ENCODE measurements at places on chromosomes 4 and X.

DNA sequence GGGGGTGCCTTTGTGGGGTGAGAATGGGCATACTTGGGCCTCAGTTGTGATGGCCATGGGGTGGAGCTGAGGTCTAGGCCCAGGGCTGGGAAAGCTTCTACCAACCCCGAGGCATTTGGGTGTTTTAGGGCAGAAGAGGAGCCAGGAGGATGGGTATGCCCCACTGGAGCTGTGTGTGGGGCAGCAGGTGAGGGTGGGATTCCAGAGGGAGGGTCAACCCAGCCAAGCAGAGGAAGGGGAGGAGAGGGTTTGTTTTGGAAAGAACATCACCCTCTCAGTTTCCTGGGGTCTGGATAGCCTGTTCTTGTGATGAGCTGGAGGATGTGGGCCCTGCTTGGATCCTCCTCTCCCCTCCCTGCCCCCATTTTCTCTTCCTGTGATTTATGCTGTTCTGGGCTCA is 620 bp downstream of the IL9R start:
- no peak for DNase-seq

DNA sequence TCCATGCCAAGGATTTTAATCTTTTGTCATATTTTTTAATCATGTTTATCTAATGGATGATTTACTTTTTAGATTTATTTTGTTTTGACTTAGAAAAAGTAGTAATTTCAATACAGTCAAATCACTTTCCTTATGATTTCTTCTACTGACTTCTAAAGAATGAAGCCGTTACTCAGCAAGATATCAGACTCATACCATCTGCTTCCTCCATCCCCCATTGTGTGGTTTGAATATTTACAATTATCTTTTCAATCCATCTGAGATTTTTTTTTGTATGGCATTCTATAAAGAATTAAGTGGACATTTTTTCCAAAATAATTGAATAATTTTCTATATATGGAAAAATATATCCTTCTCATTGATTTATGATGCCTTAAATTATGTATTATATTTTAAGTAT is 565.4 kb upstream of the ATOH1 start:
- no peak for DNase-seq

GRCh38 chrX:19739683-19740082 is 147.7 kb downstream of the SH3KBP1 start:
- peak; percentile 25 for DNase-seq

GRCh38 chrX:119736206-119736764 is 22.1 kb upstream of the SOWAHD start:
- no peak for DNase-seq

- peak; percentile 20 for DNase-seq
Observed at GRCh38 chr4:176708771-176709311, 83.9 kb downstream of the VEGFC start.

DNA sequence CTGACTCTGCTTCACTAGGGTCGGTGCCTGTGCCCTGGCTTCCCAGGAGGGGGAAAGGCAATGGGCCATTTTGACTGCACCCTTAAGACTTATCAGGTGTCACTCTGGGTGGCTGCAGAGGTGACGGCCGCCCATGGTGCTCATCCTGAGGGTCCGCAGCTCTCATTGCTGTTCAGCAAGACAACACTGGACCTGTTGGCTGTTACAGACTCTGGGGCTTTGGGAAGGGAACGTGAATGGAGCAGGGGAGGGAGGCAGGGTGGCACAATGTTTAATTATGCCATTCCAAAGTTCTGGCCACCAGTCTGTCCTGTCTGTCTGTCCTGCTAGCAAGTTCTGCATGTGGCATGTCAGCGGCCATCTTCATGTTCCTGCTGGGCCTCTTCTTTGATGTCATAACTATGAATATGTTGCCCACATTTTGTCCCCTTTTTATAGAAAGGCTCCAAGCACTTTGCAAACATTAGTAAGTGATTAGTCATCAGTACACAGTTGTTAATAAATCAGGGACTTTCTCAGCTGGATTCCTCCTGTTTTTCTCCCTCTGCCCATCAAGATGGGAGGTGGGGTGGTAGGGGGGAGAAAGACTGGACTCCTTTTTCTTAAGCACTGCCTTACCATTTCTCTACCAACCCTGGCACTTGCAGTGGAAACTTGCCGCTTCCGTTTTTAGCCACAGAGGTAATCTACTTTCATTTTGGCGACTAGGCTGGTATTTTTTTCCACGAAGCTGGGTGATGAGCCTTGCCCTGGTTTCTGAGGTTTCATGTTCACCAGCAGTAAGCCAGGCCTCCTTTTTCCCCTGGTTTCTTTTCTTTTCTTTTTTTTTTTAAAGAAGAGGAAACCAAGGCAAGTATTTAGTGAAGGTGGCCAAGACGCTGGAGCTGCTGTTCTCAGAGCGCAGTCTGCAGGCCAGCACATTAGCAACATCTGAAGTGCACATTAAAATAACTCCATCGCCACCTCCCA is 88.6 kb upstream of the TRIM2 start:
- DNase-seq = peak; percentile 39

- DNase-seq = no peak
Observed at GRCh38 chr4:89904524-89904923, 9.9 kb downstream of the MMRN1 start.

- DNase-seq = no peak
Observed at GRCh38 chr4:79253924-79254323, 71.9 kb downstream of the NAA11 start.

DNA sequence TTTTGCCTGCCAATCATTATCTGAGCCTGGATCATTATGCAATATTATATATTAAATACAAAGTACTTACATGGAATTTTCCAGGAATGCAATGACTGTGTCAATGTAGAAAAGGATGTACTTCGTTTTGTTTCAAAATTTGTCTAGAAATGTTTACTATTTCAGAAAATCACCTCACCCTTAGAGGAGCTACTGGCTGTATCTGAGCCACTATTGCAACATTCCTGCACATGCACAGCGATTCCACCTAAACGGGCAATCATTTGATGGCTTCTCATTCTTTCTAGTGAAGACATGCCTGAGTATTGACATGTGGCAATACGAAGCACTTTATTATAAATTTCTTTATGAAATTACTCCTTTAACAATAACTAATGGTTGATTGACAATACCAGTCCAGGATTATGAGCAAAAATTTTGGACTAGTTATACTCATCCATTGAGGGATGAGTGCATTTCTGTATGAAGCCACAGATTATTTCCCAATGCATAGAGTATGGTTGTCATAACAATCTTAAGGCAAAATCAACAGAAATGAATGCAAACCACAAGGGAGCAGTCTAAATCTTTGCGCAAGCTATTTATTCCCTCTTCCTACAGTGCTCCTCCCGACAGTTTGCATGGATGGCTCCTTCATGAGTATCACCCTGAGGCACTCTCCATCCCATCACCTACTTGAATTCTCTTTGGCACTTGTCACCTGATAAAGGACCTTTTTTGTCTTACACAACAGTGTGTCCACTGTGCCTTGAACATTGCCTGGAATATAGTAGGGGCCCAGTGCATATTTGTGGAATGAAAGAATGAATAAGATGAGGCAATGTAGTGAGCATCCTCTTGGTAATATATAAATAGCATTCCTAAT is 35.8 kb upstream of the MMAA start:
- peak; percentile 16 for DNase-seq

DNA sequence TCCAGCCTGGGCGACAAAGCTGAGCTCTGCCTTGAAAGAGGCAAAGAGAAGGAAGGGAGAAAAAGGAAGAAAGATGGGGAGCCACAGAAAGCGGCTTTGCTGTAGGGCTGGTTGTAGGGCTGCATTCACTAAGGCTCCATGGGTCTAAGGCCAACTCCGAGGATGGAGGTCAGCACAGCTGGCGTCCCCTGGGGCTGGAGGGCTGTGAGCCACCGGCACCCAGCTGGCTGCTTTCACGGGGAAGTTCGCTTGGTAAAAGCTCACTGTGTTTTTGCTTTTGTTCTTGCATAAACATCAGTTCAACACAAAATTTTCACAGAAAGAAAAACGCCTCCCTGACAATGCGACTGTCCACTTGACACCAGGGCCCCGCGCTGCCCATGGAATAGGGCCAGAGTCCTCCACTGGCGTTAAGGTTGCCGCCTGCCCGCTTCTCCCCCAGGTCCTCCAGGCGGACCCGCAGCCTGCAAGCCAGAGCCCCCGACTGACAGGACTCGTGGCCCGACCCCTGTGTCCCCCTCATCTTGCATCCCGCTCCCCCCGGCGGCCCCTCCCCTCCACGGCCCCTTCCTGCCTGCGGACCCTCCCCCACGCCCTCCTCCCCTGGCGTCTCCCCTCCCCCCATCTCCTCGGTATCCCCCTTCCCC is 1.1 kb downstream of the RNF212 start:
- no peak for DNase-seq

DNA sequence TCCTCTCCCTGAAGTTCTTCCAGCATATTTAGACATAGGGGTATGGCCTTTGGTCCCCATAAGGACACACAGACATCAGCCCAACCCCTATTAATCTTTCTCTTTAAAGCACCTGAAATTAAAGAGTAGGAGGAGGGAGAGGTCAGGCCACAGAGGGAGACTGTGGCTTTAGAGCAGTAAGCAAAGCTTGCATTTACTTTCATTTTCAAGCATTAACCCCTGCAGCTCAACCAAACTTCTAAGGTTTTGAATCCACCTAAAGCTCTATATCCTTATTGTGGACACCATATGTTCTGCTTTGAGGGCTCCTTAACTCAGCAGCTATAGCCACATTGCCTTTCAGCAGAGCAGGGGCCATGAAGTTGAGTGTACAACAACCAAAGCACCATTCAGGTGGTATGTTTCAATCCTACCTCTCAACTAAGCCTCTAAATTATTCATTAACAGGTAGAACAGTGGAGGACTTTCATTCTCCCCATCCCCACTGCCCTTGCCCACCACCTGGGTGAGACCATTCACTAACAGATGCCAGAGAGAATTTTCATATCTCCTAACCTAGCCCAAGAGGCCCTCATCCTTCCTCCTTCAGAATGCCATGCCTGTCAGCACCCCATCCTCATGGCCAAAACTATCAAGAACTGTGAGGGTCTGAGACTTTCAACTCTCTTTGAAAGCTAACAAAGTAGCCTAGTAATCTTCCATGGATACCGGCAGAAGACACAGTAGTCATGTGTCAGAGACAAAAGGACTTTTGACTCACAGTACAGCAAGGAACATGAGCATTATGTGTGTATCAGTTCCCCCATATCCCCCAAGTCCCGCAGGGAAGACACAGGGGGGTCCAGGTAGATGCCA is 20.8 kb downstream of the LIN54 start:
- DNase-seq = no peak

GRCh38 chr4:88672987-88673386 is 24.6 kb downstream of the NAP1L5 start:
- no peak for DNase-seq

GRCh38 chr4:121712001-121712651 is 15.3 kb upstream of the ANXA5 start:
- DNase-seq = no peak

GRCh38 chr4:3417448-3417847 is 24.3 kb upstream of the HGFAC start:
- no peak for DNase-seq

DNA sequence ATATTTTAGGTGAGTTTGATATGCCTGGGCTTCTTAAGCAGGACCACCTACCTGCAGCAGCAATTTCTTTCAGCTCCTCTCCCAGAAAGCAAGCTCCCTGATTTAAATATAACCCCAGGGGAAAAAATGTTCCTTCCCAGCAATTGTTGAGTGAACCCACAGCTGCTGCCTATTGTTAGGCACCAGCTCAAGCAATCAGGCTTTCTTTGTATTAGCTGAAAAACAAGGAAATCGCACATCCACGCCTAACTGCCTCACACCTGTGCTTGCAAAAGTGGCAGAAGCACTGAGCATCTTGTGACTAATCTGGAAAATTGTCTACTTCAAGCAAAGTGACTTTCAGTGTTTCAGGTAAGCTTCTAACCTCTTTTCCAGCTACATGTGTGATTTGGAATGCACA is 432.2 kb downstream of the SMARCA1 start:
- no peak for DNase-seq

DNA sequence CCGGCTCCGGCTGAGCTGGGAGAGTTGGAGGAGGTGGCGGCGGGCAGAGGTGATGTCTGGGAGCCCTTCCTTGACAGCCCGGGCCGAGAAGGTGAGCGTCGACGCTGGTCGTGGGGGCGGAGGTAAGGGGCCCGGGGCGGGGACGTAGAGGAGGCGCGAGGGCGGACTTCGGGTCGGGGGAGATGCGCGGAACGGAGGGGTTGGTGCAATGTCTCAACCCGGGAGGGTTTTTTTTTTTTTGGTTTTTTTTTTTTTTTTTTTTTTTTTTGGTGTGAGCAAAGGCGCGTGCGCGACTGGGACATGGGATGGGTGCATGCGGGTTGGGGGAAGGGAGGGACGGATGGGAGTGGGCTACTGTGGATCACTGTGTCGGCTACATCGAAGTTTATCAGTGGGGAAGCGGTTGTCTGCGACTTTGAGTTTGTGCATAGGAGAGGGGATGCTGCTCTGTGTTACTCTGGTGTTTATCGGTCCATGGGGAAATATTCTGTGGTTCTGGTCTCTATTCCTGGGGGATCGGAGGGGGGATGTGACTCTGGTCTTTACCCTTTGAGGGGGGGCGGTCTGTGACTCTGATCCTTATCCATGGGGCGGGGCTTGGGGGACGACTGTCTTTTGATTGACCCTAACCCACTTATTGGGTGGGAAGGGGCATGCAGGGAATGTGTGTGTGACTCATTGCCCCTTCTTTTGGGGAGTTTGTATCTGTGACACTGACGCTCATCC is 537 bp downstream of the RBM10 start:
- DNase-seq = no peak

DNA sequence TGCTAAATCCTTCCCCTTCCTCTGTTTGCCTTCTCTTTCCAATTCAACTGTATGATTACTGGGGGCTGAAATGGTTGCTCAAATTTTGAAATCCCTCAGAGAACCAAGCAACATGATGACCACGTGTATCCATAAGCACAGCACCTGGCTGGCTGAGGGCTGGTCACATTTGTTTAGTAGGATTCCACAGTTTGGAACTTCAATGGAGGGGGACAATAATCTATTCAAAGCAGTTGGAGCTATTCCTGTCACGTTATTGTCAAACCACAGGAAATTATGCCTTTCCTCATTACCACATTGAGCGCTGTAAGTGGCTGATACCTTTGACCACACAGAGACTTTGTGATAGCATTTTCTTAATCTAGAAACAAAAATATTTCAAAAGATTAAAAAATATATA is 7.0 kb downstream of the TMSB4X start:
- DNase-seq = no peak

DNA sequence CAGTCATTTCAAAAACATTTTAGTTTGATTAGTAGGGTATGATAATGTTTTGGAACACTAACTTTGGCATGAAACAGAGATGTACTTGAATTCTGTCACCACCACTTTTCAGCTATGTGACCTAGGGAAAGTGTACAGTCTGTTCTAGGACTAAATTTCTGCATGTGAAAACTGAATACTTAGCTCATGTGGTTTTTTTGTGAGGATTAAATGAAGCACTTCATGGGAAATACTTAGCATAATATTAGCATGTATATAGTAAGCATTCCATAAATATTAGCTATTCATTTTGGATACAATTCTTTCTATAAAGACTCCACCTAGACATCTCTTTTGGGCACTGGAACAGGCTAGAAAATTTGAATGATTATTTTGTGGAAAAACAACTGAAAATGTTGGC is 1379.4 kb downstream of the RPA4 start:
- no peak for DNase-seq

GRCh38 chr4:4752576-4753401 is 106.7 kb upstream of the MSX1 start:
- no peak for DNase-seq

- no peak for DNase-seq
Observed at GRCh38 chr4:156053174-156053573, 99.5 kb upstream of the CTSO start.
